ENCODE measurements at places on chromosomes 12 and 14.

- DNase-seq, result no peak
Observed at GRCh38 chr14:37181441-37181840, 9.0 kb upstream of the SLC25A21 start.

DNA sequence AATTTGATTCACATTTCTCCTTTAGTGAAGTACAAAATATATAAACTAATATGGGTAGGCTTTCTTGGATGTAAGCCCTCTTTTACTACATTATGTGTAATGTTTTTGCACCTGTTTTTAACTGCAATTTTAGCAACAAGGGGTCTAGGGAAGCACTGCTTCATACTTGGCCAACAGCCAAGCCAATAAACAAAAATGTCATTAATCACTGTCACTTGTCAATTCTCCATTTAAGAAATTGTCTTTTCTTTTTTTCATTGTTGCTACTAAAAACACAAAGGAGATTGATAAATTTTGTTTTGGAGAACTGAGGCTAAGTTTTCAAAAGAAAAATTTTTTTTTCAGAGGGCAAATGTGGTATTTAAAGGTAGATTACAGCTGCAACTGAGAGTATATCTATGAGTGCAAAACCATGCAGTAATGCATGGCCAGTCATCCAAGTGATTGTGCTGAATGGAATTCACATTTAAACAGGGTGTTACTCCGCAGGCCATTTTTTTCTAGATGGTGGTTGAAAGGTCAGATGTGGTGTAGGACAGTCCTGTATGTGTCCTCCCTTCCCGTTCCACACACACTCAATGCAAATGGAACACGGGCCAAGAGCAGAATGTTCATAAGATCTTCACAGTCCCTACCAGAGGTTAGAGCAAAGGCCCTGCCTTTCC lies 503.0 kb upstream of the LMO3 start:
- DNase-seq, result no peak

DNA sequence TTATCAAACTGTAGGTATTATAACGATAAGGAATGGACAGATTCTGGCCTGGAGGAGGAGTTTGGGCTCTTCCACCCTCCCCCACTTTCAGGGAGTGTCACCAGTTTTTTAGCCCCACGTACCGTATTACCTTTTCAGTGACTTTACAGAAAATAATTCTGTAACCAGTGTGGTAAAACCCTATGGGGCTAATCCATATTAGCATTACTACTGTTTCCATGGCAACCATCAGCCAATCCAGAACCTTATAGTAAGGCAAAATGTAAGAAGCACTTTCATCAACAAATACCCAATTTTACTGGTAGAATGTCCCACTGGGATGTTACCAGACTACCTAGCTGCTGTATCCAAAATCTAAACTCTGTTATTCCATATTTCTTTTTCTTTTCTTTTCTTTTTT lies 50.7 kb downstream of the BICDL1 start:
- no peak for DNase-seq

DNA sequence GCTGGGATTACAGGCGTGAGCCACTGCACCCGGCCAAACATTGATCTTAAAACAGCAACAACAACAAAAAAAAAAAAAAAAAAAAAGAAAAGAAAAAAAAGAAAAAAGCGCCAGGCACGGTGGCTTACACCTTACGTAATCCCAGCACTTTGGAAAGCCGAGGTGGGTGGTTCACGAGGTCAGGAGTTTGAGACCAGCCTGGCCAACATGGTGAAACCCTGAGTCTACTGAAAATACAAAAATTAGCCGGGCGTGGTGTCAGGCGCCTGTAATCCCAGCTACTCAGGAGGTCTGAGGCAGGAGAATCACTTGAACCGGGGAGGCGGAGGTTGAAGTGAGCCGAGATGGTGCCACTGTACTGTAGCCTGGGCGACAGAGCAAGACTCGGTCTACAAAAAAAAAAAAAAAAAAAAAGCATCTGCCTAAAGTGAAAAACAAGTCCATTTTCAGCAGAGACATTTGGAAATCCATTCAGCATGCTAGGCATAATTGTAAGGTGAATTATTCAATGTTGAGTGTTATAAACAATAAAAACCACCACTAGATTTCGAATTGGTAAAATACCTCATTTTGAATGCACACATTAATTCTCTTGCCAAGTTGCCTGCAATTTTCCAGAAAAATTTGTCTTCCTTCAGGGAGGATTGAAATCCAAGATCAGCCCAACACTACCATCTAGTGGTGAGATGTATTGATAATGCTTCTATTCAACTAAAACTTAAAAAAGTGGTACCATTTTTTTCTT lies 8.0 kb upstream of the CERS5 start:
- DNase-seq, result no peak

DNA sequence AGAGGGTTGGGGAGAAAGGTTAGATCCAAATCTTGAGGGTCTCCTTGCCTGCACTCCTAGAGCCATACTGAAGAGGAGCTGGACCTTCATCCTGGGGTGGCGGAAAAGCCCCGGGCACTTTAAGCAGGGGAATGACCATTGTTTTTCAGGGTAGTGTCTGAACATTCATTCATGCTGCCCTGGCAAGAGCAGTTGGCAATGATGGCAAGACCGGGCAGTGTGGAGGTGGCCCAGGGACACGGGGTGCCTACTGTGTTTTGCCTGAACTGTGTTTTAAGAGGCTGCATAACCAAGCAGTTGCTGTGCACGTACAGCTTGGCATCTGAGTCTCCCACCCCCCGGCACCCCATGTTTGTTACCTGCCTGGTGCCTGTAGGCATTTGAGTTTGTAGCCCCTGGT lies 14.7 kb downstream of the TPCN1 start:
- no peak for DNase-seq

DNA sequence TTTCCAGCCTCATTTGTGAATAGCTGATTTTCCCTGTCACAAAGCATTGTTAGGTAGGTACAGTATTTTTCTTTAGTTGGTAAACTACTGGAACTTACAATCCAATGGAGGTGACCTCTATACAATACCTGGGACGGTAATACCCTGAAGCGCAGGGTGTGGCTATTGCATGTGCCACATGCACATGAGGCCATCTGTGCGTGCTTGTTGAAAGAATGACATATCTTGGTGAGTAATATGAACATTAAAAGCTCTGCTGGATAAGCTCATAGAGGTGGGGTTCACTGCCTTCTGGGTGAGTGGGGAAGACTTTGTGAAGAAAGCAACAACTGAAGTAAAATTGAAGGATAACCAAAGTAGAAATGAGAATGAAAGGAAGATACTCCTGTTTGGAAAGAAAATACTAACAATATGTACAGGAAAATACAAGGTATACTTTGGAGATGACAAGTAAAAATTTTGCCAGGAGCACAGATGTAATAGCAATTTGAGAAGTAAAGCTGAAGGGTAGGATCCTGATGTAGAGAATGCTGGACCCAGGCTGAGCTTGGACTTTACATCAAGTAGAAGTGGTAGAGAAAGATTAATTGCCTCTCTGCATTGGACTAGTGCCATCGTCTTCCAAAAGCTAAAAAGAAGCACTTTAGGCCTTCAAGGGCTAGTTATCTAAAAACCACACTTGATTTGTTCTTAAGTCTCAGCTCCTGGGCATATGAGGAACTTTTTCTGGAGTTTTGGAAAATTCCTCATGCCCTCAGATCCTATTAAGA lies 97.1 kb downstream of the SLC38A6 start:
- no peak for DNase-seq

DNA sequence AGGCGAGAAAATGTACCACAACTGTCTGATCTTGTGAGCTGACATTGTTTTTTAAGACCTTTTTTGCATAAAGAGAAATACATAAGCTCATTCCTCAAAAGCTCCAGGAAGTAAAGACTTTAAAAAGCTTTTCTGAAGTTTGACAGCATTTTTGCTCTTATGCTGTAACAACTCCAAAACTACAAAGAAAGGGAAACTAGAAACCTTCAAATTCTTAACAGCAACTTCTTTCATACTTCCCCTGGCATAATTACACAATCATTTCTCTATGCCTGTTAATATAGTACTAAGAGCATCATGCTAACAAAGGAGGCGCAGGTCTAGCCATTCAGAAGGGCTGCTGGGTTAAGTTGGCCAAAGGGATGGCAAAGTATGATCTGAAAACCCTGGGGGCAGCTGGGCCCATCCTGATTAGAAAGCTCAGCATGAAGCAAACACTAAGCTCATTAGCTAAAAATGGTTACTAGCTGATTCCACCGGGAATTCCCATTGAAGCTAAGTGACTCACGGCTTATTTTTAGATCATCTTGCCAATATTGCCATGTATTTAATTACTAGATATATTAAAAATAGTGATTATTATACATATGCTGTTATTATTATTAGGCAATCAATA lies 26.1 kb upstream of the ANP32D start:
- DNase-seq, result no peak

DNA sequence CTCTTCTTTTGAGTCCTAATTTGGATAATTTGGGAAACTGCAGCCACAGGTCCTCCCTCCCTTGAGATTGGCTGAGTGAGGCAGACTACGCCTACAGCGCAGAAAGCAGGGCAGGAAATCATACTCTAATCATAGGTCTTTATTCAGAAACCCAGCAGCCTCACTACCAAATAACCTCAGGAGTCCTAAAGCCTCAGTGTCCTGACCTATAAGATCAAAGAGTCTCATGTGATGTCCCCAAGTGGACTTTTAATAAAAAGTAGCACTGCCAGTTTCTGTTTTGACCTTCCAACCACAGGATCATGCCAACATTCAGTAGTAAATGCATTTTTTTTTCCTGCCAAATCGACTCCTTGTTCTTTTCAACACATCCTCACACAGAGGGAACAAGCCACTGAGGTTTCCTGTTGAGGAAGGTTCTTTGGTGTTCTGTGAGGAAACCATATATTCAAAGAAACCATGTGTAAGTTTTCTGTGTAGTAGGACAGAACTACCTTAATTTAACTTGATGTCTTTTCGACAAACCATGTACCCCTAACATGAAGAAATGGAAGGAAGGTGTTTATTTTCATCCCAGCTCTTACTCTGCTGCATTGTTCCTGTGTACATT lies 72.2 kb downstream of the VCPKMT start:
- DNase-seq, result peak; percentile 57

DNA sequence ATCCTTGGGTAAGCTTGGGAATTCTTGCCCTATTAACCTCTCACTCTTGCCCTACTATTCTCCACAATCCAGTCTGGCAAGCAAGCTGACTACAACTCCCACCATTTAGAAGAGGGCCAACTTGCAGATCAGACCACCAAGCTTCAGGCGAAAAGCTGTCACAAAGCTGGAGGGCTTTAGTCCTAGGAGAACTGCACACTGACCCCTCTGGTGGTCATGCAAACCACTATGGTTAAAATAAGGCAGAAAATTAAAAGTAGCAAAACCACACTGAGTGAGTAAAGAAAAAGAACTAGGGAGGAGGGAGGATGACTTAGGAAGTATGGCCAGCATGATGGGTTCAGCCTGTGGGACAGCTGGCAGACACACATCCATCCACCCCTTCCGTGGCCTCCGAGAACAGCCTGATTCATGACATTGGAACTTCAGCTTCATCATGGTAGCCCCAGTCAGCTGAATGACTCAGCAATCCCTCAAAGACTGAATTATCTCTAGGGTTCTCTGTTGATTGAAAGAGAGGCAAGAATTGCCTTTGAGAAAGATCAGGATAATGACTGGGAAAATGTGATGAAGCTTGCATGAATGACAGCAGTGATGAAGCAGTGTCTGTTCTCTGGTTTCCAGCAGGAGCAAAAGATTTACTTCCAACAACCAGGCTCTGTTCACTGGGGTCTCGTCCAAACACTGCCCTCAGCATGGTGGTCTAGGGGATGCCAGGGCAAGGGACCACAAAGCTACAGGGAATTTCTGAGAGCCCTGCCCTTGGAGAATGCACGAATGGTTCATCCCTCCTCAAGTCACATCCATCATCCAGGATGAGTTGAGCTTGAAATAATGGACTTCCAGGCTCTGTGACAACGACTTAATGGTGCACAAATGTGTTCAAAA lies 24.4 kb downstream of the PITPNM2 start:
- DNase-seq, result no peak

DNA sequence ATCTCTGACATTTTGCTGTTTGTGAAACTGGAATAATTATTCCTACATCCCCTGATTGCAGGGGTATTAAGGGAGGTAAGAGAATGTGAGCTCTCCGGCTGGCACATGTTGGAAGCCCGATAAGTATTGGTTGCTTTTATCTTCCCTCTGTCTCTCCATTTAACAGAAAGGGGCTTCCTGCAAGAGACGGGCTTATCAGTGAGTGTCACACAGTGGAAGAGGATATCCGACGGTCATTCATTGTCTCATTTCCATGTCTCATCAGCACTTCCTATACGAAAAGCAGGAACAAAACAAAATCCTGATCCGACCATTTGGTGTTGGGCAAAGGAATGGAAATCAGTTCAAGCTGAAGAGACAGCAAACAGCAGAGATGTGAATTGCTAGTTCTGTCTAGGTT lies 10.7 kb downstream of the DYRK4 start:
- no peak for DNase-seq

GRCh38 chr12:103382119-103382518 lies 113.6 kb downstream of the C12orf42 start:
- DNase-seq, result no peak

- no peak for DNase-seq
Observed at GRCh38 chr14:90375934-90376333, 20.9 kb upstream of the CALM1 start.

DNA sequence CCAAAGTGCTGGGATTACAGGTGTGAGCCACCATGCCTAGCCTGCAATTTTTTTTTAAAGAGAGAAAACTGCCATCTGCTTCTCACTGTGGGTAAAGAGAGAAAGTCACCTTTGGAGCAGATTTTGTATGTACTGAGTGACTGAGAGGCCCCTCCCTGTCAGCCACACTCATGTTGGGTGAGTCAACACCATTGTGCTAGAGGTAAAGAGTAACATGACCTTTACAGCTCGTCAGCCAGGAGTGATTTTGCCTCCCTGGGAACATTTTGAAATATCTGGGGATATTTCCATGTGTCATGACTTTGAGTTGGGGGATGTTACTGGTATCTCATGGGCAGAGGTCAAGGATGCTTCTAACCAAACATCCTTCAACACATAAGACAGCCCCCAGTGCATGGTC lies 115.2 kb downstream of the KSR2 start:
- no peak for DNase-seq

GRCh38 chr14:74628418-74628817 lies 16.4 kb upstream of the LTBP2 start:
- DNase-seq, result no peak

DNA sequence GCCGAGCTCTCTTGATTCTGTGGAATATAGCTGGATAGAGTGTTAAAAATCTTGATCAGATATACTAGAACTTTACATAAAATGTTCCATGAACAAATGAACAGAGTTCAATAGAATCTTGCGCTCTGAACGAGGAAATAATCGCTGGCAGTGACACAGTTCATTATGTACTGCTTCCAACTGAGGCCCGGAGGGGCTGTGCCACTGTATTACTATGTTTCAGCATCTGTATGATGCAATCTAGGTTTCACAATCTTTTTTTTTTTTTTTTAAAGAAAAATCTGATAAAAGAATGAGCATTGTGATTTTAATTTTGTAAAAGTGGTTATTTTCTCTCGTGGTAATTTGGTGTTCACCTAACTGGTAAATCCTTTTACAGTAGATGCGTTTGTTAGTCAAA lies 77.2 kb downstream of the FERMT2 start:
- DNase-seq, result no peak

- no peak for DNase-seq
Observed at GRCh38 chr12:98259693-98260092, 255.7 kb upstream of the TMPO start.

- no peak for DNase-seq
Observed at GRCh38 chr12:99769396-99769980, 121.9 kb downstream of the GARIN6 start.
